CD4-positive, alpha-beta T cell treated with Interleukin-6 at 100 ng/mL for 8 hours (primary cell): ENCODE measurements at places on chromosomes 5 and 9.

DNA sequence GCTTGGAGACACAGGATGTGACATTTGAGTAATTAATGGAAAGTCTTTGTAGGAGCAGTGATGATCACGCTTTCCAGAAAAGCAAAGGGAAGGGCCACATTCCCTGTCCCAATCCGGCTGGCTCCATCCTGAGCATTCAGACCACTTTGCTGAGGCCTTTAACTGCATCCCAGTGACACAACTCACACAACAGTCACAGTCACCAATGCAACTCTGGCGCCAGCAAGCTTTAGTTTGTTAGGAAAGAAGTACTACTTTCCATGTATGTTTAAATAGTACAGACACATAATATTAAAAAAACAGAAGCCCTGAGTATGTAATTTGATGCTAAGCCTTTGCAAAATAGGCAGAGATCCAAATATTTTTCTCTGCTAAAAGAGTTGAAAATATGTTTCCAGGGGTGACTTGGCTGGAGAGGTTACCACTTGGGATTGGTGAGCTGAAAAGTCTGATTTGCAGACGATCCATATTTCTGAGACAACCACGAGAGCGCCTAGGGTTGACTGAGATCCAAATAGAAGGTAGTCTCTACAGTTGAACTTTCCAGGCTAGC lies 31.7 kb upstream of the GAS1 start:
- no peak for DNase-seq

GRCh38 chr5:15160091-15160490 lies 288.5 kb upstream of the ANKH start:
- no peak for DNase-seq

DNA sequence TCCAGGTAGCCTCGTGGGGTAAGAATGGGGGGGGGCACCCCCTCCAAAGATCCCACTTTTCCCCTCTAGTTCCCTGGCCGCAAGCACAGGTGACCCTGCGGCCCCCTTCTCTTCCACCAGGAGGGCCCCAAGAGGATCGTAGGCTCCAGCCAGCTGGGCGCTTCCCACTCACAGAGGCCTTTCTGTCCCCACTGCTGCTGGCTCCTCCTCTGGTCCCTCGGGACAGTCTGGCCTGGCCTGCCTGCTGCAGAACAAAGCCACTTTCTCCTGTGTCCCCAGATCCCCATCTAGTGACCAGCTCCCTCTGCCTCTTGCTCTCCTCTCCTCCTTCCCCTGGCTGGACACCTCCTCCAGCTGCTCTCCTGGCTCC lies 534 bp upstream of the SAPCD2 start:
- DNase-seq = no peak

DNA sequence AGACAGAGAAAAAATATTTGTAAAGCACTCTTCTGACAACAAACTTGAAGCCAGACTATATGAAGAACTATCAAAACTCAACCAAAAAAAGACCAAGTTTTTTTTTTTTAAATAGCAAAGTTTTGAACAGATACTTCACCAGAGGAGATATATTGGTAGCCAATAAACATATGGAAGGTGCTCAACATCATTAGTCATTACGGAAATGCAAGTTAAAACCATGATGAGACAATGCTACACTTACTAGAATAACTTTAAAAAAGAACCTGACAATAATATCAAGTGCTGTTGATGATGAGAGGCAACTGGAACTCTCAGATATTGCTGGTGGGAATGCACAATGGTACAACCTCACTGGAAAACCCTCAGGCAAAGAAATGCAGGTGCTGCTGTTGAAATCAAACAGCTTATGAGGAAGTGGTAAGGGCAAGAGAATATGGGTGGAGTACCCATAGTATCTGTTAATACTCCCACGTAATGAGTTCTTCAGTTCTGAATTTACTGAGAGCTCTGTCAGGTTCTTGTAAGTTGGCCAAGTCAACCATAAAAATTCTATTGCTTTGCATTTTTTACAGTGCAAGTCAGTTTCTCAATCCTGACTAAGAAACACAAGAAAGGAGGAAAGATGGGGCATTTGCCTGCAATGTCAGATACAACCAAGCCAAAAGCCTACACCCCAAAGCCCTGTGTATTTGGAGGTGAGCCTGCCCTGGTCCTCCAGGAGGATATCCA lies 87.3 kb upstream of the GNAQ start:
- DNase-seq = peak; percentile 49

DNA sequence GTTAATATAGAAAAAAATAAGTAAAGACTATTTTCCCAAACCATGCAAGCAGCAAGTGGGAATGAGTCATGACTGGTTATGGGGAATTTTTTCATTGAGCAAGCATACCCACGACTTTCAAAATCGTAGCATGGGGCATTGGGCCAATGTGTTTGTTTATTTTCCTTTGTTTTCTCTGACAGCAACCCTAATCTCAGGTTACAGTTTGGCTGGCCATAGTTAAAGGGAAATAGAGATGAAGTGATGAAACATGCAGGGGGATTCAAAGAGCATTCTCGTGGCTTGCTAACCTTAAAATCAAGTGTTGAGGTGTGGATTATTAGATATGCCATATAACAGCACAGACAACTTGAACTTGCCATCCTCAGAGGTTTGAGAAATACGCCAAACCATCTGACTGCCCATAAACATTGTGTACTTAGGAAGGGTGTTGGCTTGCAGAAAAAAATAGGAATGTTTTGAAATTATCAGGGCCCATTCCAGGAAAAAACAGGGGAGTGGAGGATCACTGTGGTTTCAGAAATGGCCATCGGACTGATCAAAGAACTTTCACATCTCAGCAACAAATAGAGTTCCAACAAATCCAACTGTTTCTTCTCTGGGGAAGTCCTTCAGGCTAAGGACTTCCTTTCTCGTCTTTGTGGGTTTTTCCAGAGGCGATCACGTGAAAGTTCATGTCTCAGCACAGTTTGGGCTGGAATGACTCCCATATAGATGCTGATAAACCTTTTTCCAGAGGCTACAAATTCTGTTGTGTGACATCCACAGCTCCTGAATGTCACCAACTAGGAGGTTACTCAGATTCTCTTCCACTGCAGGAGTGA lies 259.1 kb downstream of the SYK start:
- DNase-seq = no peak

GRCh38 chr9:115628426-115628825 lies 510.5 kb upstream of the TNC start:
- DNase-seq = no peak
